ENCODE measurements at places on chromosomes 1 and 21.

DNA sequence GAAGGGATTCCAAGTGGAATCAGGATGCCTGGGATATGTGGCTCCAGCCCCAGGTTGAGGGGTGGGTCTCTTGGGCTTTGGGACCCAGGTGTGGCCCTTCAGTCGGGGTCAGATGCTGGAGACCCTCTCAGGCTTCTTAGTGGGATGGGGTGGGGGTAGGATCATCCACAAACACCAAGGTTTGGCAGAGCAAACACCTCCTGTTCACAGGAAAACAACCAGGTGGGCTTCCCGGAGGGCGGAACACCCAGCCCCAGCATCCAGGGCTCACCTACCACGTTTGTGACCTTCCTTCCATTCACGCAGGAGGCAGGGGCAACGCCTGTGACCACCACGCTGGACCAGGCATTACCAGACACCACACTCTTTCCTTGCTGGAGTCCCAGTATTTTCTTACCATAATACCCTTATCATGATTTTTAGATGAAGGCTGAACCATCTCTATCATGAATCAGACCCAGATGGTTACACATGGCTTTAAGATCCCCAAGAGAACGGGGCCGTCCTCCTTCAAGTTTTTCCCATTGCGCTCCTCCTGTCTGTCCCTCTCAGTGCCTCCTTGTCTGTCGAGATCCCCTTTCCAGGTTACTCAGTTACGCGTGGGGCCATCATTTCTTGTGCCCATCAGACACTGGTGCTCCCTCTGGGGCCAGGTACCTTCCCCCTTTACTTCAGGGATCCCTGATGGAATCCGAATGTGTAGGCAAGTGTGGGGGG, 428.2 kb downstream of the NPHP4 start:
- DNase-seq, result no peak

- no peak for DNase-seq
Observed at GRCh38 chr1:22431965-22432364, 19.7 kb upstream of the ZBTB40 start.

GRCh38 chr1:69791311-69791710, 223.6 kb downstream of the LRRC7 start:
- no peak for DNase-seq

DNA sequence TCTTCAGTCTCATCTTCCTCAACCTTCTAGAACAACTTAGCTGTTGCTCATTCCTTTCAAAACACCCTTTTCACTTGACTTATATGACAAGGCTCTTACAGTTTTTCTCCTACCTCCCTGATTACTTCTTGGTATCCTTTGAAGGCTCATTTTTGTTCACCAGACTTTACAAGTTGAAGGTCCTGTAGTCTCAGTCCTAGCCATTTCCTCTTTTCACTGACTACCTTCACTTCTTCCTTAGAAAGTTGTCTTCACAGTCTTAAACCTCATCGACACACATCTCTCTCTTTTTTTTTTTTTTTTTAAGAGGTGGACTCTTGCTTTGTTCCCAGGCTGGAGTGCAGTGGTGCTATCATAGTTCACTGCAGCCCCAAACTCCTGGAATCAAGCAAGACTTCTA, 6.6 kb upstream of the TP53BP2 start:
- no peak for DNase-seq

DNA sequence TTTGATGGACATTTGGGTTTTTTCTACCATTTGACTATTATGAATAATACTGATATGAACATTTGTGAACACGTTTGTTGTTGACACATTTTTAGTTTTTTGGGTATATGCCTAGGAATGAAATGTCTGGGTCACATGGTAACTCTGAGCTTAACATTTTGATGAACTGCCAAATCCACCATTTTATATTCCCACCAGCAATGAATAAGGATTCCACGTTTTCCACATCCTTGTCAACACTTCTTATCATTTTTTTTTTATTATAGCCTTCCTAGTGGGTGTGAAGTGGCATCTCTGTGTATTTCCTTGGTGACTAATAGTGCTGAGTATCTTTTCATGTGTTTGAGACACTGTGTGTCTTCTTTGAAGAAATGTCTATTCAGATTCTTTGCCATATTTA, 67.6 kb downstream of the RASAL2 start:
- DNase-seq, result no peak

DNA sequence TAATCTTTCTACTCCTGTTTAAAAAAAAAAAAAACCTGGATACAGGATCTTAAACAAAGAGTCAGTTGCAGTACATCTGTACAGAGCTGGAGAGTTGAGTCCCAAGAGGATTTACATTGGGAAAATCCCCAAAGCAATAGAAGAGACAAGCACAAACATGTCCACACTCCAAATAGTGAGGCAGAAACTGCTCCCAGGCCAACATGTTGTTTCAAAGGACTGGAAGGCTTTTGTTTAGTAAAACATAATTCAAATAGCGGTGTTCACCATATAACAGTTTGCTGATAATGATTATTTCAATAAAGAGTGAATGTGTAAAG, 425.4 kb downstream of the ADGRL2 start:
- DNase-seq, result no peak
